NCI-H774 (cell line): ENCODE measurements at places on chromosomes 12 and 14.

DNA sequence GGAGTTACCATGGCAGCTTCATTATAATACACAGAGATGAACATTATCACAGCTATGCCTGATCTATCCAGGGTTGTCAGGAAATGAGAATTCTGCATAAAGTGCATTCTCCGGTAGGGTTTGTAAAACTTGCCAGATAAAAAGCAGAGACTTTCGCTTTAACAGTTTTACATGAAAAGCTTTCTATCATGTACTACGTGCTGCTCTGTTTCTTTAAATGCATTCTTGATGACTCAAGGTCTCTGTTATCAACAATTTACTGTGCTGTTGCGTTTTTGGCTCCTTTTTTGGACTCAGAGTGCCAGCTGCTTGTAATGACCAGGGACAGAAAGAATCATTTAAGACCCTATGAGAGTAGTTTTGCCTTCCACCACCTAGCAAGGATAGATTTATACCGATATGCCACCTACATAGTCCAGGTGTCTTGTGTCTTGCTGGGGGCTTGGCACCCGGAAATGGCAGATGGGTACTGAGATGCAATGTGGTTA, 371.2 kb downstream of the BTG1 start:
- DNase-seq, result no peak

- no peak for DNase-seq
Measured at GRCh38 chr14:38786921-38787320, 316.1 kb downstream of the SEC23A start.

DNA sequence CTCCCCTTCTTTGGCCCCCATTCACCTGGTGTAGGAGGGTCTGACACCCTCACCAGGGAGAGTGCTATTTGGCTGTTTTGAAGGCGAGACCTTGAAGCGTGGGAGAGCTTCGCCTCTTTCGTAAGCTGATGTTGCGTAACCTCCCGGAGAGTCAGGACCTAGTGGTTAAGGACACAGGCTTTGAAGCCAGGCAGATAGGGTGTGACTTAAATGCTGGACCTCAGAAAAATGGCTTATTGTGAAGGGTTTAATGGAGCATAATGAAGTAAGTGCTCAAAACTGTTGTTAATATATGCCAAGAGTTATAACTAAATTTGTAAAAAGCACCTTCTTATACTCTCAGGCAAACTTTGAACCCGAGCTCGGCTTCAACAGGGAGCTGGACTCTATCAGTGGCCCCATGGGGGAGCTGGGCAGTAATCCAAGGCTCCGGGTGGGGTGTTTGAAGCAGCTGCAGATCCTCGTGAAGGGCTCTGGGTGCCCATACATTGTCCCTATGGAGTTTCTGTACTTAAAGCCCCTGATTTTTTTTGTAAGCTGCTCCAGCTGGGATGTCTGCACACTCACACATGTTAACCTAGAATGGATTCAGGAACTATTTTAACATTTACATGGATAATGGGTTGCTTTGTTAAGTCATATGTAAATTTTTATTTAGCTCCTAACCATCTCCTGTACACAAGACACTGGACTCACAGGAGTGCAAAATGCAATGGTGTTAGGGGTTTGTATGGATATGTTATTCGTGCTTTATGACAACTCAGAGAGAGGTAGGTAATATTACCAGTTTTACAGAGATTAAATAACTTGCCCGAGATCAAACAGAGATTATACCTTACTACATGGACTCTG, 26.0 kb downstream of the PPFIBP1 start:
- no peak for DNase-seq

GRCh38 chr12:47797441-47797840, 22.3 kb downstream of the HDAC7 start:
- no peak for DNase-seq

GRCh38 chr12:117105902-117106301, 6.7 kb upstream of the TESC start:
- DNase-seq, result no peak

DNA sequence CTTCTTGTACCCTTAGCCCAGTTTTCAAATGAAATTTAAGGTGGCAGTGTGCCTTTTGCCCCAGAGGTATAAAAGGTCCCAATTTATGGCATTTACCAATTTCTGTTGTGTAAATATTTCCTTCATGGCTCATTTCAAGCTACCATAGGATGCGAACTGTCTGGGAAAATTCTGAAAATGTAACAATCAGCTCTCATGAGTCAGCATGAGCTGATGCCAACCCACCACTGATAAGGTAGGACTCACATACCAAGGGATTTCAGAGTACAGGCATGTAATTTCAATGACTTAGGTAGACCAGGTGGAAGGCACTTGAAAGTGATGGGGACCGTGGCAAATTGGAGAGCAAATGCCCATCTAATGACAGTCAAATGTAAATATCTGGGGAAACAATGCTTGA, 169.5 kb downstream of the TTC8 start:
- DNase-seq, result no peak

DNA sequence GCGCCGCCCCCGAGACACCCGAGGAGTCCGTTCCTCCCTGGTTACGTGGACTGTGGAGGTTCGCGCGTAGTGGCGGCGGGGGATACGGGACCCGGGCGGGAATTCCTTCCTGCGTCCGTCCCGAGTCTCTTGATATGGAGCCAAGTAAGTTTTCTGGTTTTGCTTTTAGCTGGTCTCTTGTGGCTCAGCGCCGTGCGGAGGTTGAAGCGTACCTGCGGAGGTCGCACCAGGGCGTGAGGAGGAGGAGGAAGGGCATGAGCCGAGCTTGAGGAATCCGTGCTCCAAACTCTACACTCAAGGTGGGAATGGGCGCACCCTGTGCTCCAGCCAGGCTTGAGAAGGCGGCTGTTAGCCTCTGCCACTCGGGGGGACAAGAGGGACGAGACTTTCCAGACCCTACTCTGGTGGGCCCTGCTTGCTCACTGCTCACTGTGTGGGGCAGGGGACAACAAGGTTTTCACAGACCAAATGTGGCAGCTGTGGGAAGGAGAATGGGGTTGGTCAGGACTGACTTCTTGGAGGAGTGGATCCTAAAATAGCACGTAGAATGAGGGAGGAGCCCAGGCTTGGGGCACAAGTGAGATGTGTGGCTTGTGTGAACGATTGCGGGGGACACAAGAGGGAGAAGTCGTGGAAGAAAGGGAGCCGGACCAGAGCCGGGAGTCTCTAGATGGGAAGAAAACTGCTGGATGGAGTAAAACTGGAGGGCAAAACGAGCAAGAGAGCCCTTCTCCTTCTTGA, 577 bp downstream of the ATG101 start:
- DNase-seq, result no peak

DNA sequence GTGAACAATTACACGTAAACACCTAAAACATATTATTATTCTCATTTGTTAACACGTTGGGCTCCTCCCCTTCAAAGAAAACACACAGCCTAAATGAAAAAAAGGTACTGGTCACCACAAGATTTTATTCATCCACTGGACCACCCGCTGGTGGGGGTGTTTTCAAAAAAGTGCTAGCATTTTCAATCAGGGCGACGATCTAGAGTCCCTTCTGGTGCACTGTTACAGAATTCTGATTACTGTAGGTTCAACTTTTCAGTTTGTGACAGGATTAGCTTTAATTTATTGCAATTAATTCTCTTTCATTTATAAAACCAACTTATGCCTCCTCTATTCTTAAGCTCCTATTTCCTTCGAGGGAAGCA, 443 bp downstream of the MAGOHB start:
- no peak for DNase-seq
